SK-MEL-5 (cell line): ENCODE measurements at places on chromosomes 4 and X. TPM values are rescaled to one million over a fixed set of nuclear protein-coding genes. Genes with fewer than 3 reads are reported as not detected.

ZCCHC18 gene
- total RNA-seq = 0.21 and 0.32 TPM in 2 replicates

RNF212 gene
- not detected in 2 replicates for total RNA-seq

ABLIM2 gene
- total RNA-seq = 0.29 and 0.51 TPM in 2 replicates

CFP gene
- 0.95 TPM in 1 of 2 replicates, not detected in the other for total RNA-seq

AMBN gene
- 0.13 TPM in 1 of 2 replicates, not detected in the other for total RNA-seq

FAM241A gene
- total RNA-seq = 0.51 and 0.74 TPM in 2 replicates

SMR3B gene
- total RNA-seq = not detected in 2 replicates

SMIM10L2A gene
- total RNA-seq = 0.03 TPM in 1 of 2 replicates, not detected in the other

NPNT gene
- total RNA-seq = not detected in 2 replicates

PRDM5 gene
- 6.9 and 7.8 TPM in 2 replicates for total RNA-seq

FABP2 gene
- not detected in 2 replicates for total RNA-seq

ALG13 gene
- total RNA-seq = 64.4 and 82.5 TPM in 2 replicates

C4orf51 gene
- not detected in 2 replicates for total RNA-seq

BEX5 gene
- not detected in 2 replicates for total RNA-seq

ADAMTS3 gene
- 2.5 and 3.2 TPM in 2 replicates for total RNA-seq

UBL4A gene
- total RNA-seq = 58.3 and 64.6 TPM in 2 replicates

YIPF7 gene
- not detected in 2 replicates for total RNA-seq

MAMLD1 gene
- 0.08 and 0.16 TPM in 2 replicates for total RNA-seq

PPP1R2C gene
- not detected in 2 replicates for total RNA-seq

TCEAL1 gene
- 23.2 and 28.6 TPM in 2 replicates for total RNA-seq

TLR3 gene
- 6.9 and 9.8 TPM in 2 replicates for total RNA-seq

AKAP14 gene
- total RNA-seq = not detected in 2 replicates

SMIM10 gene
- total RNA-seq = 0.26 and 1.3 TPM in 2 replicates

POU3F4 gene
- total RNA-seq = not detected in 2 replicates

DCLK2 gene
- 0.37 and 0.59 TPM in 2 replicates for total RNA-seq

MFAP3L gene
- total RNA-seq = 32.0 and 32.1 TPM in 2 replicates

CXCL13 gene
- total RNA-seq = not detected in 2 replicates

UGT2A1 gene
- total RNA-seq = not detected in 2 replicates

TASL gene
- not detected in 2 replicates for total RNA-seq

ZDHHC15 gene
- 0.16 TPM in 1 of 2 replicates, not detected in the other for total RNA-seq

VCX2 gene
- total RNA-seq = not detected in 2 replicates

IRS4 gene
- 0.08 TPM in 1 of 2 replicates, not detected in the other for total RNA-seq

CCNA2 gene
- 37.0 and 42.4 TPM in 2 replicates for total RNA-seq

PPP1R3F gene
- 9.1 and 12.8 TPM in 2 replicates for total RNA-seq

SOWAHB gene
- not detected in 2 replicates for total RNA-seq

TMSB15B gene
- 5.3 and 5.5 TPM in 2 replicates for total RNA-seq

CT47B1 gene
- not detected in 2 replicates for total RNA-seq

KCNE5 gene
- 0.08 and 0.29 TPM in 2 replicates for total RNA-seq

RHOXF2 gene
- not detected in 2 replicates for total RNA-seq

TLR6 gene
- total RNA-seq = 6.8 and 7.8 TPM in 2 replicates

IL9R gene
- total RNA-seq = 0.16 TPM in 1 of 2 replicates, not detected in the other

PPEF2 gene
- not detected in 2 replicates for total RNA-seq

DHX15 gene
- total RNA-seq = 188 and 203 TPM in 2 replicates

MGAT4D gene
- total RNA-seq = not detected in 2 replicates
